ENCODE measurements at places on chromosomes 6 and 20. TPM values are rescaled to one million over a fixed set of nuclear protein-coding genes. Genes with fewer than 3 reads are reported as not detected.

The SLC2A10 gene
- not detected for total RNA-seq

The BPIFB4 gene
- total RNA-seq: not detected

The TNF gene
- total RNA-seq: 22.6 TPM

The LRRC73 gene
- 0.99 TPM for total RNA-seq

The MAFB gene
- total RNA-seq: 1.8 TPM

The GPR63 gene
- 0.10 TPM for total RNA-seq

GRCh38 chr6:108166664-108167448 is 1.0 kb downstream of the NR2E1 start:
- peak; percentile 47 for DNase-seq

DNA sequence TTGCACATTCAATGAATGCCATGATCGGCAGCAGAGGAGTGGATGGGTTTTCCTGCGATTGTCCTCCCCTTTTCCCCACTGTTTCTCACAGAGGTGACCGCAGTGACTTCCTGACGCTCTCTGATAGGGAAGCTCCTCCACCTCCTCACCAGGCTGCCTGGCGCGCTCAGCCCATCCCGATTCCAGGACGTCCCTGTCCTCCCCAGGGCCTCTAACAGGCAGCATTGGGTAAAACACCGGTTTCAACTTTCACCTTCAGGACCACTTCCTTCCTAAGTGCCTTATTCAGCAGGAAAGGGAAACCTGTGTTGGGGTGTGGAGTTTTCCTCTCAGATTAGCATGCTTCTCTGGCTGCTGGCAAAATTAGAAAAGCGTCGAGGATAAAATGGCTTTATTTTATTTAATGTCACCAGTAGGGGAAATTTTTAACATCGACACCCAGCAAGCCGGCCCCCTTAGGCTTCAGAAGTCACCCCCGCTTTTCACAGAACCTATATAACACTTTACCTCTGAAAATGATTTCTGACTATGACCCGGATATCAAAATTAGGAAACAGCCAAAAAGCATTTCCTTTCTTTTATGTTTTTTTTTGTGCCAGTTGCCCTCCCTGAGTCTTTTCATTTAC is 570.4 kb upstream of the GJE1 start:
- no peak for DNase-seq

DNA sequence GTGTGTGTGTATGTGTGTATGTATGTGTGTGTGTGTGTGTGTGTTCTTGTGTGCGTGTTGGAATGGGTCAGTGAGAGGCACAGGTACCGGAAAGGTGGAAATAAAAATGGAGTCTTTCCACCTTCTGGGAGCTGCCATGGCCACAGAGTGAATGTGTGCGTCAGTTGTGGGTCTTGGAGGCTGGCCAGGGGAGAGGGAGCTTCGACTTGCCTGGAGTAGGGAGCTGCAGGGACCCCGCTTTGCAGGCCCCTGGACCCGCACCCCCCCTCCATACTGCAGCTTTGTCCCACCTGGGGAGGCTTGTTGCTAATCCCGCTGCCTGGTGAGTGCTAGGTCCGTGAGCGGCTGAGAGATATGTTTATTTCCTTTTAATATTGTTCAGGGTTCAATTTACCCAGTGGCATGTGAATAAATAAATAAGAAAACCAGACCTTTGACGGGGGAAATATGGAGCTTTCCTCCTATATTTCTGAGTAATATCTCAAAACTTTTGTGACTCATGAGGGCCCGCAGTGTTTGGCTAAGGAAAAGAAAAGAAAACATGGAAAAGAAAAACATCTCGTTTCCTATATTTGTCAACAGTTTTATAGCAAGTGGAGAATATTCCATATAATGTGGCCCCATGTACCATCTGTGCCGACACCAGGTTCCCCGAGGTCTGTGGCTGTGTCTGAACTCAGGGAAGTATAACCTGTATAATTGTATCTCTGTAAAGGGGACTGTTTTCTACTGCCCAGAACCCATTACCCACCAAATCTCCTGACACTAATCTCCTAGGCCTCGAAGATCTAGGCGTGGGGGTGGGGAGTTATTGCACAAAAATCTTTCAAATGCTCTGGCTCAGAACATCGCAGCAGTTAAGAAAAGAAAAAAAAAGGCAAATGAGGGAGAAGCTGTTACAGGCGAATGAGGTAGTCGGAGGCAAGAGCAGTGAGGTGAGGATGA is 24.6 kb upstream of the CCDC167 start:
- DNase-seq: no peak

GRCh38 chr6:150417899-150418826 is 49.4 kb downstream of the IYD start:
- DNase-seq: peak; percentile 84

DNA sequence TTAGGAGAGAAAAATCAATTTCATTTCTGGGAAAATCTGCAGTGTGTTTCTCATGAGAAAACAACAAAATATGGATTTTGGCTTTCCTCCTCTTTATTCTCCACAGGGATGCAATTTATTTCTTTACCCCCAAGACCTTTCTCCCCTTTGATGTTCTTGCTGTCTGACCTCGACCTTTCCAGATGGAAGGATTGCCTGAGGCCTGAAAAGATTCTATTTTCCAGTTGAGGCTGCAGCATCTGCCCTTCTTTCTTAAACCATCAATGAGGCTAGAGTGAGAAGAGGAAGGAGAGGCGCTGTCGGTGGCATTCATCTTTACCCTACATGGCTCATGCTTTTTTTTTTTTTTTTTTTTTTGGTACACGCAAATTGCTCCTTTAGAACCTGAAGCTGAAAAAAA is 344.2 kb upstream of the BTBD3 start:
- no peak for DNase-seq

- DNase-seq: no peak
Observed at GRCh38 chr6:23435126-23435525, 690.9 kb upstream of the NRSN1 start.

DNA sequence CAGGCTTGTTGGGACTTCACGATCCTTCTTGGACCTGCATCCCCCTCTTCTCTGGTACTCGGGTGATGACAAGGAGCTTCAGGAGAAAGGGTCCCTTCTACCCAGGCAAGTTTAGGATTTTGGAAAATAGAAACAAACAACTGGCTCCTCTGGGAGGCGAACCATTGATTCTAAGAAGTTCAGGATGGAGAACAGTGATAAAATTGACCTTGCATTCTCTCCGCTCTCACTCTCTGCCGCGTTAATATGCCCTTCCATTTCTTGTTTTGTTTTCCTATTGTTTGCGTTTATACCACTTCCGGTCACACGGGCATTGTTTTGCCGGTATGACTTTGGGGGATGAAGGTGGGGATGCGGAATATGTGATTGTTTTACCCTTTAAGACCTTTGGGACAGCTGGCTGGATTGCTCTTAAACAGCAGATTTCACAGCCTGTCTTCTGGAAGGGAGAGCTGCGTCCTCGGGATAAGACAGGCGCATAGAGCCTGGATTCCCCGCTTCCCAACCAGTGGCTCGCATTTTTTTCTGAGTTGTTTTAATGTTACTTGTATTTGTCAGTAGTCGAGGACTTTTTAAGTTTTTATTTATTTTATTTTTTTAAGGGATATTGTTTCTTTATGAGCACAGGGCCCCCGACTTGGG is 144.3 kb upstream of the ZNF184 start:
- DNase-seq: no peak

- no peak for DNase-seq
Observed at GRCh38 chr6:129099696-129100095, 216.8 kb downstream of the LAMA2 start.

GRCh38 chr20:40692240-40693011 is 3.4 kb upstream of the MAFB start:
- DNase-seq: no peak

DNA sequence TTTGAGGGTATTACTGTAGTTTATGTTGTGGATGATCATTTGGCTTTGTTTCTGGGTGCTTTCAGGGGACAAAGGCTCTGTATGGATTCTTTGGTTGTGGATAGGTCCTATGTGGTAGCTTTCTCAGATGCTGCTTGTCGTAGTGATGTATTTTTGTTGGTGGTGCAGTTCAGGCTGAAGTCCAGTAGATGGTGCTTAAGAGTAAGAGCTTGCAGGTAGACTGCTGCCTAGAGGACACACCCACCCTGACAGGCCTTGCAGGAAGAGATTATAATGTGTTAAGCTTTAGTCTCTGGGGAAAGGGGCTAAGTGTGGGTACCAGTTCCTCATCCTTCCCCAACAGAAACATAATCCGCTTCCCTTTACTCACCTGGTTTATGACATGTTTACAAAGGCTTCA is 62.6 kb upstream of the ADGRB3 start:
- no peak for DNase-seq

- DNase-seq: peak; percentile 54
Observed at GRCh38 chr6:30743099-30744053, 889 bp upstream of the FLOT1 start.

- peak; percentile 63 for DNase-seq
Observed at GRCh38 chr6:26329763-26330511, 35.1 kb upstream of the BTN3A2 start.

- no peak for DNase-seq
Observed at GRCh38 chr6:19410481-19410880, 426.7 kb upstream of the ID4 start.

GRCh38 chr20:20690676-20691476 is 21.6 kb downstream of the RALGAPA2 start:
- peak; percentile 17 for DNase-seq

GRCh38 chr20:44696315-44696714 is 18.9 kb upstream of the CCN5 start:
- DNase-seq: no peak

GRCh38 chr6:169991031-169991390 is 239.6 kb downstream of the ERMARD start:
- no peak for DNase-seq

- DNase-seq: no peak
Observed at GRCh38 chr6:70557998-70558397, 8.7 kb upstream of the SDHAF4 start.

- DNase-seq: no peak
Observed at GRCh38 chr6:22612236-22612635, 42.9 kb downstream of the HDGFL1 start.

DNA sequence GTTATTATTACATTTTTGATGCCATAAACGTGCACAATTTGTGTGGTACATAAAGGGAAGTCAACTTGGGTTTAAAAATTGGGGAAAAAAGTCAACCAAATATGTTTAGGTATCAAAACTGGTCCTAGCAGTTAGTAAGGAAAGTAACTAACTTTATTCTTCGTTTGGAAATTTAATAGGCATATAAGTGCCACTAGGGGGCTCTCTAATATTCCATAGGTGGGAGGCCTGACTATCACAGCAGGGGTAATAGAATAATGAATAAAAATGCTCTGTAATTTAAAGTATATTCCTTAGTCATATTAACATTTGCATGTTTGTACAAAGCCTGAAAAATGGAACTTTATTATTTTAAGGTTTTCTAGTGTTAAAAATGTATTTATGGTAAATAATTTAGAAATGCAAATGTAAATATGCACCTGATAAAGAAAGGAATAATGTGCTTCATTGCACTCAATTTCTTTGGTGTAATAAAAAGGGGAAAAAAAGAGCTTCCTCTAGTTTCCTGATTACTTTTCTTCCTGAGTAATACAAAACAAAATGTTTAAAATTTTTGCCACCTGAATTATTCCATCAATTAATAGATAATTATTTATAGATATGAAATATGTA is 125.7 kb upstream of the HDAC2 start:
- peak; percentile 23 for DNase-seq

GRCh38 chr6:146286961-146287360 is 256.7 kb upstream of the RAB32 start:
- DNase-seq: no peak

- DNase-seq: no peak
Observed at GRCh38 chr20:33009214-33010132, 2.0 kb downstream of the BPIFB2 start.

DNA sequence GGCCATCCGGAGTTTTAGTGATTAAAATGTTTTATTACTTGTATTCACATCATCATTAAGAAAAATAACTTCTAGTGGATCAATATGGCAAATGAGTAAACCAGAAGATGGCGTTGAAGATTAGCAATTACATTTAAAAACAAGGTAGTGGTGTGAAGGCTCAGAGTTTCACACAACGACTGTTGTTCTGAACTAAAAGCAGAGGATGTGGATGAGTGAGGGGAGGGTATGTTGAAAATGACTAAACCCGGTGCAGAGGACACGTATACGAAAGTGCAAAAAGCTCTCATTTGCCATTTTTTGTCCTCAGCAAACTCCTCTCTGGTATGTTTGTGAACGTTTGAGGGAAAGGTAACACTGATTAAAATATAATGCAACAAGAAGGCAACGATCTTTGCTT is 1.9 kb upstream of the IRF4 start:
- peak; percentile 46 for DNase-seq

- no peak for DNase-seq
Observed at GRCh38 chr6:84568971-84569370, 195.4 kb downstream of the TBX18 start.

GRCh38 chr20:41631826-41632225 is 13.6 kb upstream of the CHD6 start:
- DNase-seq: no peak

GRCh38 chr6:131923356-131923755 is 27.8 kb downstream of the CCN2 start:
- DNase-seq: peak; percentile 62

DNA sequence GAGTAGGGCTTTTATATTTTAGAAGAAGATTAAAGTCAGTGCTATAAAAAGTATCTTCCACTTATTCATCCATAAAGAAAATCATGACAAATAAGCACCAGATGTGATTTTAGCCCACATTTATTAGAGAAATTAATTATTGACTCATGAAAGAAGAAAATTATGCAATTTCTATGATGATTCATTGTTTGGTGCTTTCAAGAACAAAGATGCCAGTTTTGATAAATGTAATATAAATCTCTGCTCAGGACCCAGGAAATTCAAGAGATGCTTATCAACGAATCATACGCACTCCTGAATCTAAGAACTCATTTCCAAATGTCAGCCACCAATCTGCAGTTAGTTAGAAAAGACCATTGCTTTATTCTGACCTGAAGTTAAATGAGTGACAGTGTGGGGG is 211.4 kb downstream of the ARHGAP18 start:
- no peak for DNase-seq

DNA sequence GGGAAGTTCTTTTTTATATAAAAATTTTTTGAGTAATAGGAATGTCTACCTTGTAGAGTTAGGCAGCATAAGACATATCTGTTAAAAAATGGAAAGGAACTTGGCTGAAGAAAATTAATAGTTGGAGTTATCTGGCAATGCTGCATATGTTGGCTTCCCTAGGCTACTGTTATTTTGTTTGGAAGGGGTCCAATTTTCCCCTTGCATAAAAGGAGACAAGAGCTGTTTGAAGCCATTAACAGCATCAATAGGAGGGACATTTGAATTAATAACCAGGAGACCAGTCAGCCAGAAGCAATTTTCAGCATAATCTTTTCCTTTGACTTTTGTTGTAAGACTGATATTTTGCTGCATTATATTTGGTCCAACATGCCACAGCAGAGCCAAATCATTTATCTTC is 80.9 kb upstream of the TAB2 start:
- no peak for DNase-seq

DNA sequence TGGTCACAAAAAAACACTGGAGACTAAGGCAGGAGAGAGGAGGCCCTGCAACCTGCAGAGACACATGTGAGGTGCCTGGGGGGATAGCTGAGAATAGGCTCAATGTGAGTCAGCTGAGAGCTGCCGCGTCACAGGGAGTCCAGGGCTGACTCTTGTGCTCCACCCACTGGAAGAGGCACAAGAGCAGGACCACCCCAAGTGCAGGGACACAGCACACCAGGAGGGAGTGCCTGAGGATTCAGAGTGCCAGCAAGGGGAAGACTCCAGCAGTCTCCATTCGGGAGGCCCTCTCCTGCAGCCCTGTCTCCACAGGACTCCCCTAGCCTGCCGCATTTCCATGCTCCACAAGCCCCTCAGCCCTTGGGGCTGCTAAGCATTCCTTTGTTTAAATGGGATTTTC is 105.5 kb downstream of the HUS1B start:
- DNase-seq: peak; percentile 16

Data from B cell (primary cell).